DMS53 (cell line): ENCODE measurements at places on chromosomes 16 and 17.
A peak's percentile ranks its signal among the peaks of the same experiment; 100 is the strongest.

DNA sequence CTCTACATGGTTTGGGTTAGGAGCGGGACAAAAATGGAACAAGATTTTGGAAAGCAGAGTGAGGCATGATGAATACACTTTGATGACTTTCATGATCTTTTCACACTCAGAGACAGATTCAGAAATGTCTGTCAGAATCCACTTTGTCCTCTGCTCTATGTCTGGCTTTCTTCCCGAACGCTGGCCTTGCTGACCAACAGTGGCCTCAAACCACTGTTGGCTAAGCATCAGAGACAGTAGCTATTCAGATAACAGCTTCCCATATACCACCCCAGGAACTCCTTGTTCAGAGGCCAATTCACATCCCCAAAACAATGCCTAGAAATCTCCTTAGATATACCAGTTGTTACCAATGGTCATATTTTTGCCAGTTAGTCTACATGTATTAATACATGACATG, 40.9 kb downstream of the FBXL20 start:
- DNase-seq: no peak

DNA sequence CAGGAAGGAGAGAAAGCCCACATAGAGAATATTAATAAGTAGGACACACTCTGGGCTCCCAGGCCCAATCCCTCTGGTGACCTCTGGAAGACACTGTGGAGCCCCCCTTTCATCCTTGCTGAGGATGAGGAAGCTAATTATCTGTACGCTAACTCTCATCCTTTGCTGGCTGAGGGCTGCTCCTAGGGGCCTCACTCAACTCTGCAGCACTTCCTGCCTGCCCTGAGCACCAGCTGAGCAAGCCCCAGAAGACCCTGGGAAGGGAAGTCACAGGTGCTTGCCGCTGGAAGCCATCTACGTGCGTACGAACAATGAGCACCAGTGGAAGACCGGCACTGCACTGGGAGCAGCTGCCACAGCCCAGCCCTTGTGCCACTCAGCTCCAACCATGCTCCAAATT, 145.8 kb upstream of the CDH5 start:
- DNase-seq: no peak

GRCh38 chr16:31334934-31335333, 20.0 kb upstream of the ITGAX start:
- no peak for DNase-seq

GRCh38 chr16:67393111-67393787, at the start of gene TPPP3:
Gene TPPP3 (minus strand): TSS chr16:67393498. CDS start chr16:67391111, 2,387 bp downstream.
- peak; percentile 92 for DNase-seq

DNA sequence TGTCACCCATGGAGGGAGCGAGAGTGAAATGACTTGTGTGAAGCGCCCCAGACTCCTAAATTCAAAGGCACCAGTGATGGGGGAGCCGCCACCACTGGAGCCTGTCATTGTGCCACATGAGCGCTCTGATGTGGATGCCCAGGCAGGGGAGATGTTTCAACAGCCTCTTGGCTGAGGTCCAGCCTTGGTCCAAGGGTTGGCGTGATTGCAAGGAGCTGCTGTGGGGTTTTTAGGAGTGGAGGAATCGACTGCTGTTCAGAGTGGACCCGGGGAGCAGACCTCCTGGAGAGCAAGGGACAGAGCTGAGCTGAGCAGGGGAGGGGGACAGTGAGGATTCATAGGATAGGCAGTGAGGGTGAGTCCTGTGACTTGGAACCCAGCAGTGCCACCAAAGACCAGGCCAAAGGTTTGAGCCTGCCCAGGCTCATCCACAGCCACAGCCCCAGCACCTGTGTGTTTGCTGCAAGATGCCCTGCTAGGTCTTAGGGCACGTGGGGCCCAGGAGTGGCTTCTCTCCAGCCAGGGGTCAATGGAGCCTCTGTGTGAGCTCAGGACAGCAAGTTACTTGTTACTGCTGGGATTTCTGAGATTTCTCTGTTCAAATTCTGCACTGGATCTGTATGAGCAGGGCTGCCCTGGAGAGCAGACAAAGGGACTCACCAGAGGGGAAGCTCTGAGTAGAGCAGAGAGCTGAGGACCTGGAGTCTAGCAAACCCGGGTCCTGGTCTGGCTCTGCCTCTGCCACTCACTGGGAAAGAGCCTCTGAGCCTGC, 20.3 kb downstream of the RHBDL3 start:
- DNase-seq: no peak

- DNase-seq: no peak
Measured at GRCh38 chr17:65058146-65058545, 1.6 kb upstream of the GNA13 start.

- DNase-seq: peak; percentile 96
Measured at GRCh38 chr16:67173808-67174705, 3.7 kb downstream of the NOL3 start.
